ENCODE measurements at places on chromosomes 5 and 9. TPM values are rescaled to one million over a fixed set of nuclear protein-coding genes. Genes with fewer than 3 reads are reported as not detected.

GRCh38 chr9:112502175-112502946, 15.7 kb downstream of the KIAA1958 start:
- no peak for DNase-seq

DNA sequence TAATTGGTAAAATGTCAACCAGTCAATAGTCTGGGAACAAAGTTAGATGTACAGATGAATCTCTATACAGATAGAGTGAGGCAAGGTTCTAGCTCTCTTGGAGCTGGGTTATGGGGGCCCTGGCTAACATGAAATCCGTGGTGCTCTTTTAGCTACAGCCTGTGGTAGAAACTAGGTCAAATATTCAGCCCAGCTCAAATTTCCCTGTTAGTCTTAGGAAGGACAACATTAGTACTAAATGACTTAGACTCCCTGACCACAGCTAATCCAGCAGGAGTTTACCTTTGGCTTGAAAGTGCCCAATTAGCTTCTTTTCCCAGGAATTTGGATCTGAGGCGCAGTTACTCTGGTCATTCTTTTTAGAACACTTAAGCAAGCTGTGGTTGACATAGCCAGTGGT, 170.5 kb downstream of the DMRTA1 start:
- no peak for DNase-seq

DNA sequence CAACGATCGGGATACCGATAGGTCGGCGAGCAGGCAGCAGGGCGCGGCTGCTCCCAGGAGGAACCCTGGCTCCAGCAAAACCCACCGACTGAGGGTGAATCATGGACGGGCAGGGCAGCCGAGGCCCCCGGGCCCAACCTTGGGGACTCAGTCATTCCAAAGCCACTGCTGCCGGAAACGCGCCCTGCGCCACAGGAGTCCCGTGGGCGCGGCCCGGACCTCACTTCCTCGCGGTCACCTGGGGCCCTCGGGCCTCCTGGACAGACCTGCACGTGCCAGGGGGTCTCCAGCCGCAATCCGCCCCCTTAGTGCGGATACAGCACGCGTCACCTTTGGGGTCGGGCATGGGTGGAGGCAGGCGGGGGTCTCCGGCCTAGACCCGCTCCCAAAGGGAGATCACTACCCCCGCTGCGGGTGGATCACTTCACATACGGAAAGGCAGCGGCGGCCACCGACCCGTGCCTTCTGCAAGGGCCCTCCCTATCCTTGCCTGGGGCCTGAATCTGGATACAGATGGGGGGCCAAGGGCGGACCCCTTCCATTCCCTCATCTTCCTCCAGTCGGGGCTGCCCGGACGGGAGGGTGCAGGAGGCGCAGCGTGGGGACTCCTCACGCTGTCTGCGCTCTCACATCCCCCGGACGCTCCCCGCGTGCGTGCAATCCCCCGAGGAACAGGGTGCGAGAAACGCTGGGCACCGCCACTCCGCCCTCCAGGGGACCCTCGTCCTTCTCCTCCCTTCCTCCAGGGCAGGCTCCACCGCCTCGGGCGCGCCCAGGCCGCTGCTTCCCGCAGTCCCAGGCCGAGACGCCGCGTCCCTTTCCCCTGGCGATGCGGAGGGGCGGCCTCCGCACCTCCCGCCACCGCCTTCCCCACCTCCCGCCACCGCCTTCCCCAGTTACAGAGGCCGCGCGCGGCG, 586 bp downstream of the TXN start:
- DNase-seq = peak; percentile 78

The MARCOL gene
- total RNA-seq = not detected

- no peak for DNase-seq
Observed at GRCh38 chr5:128574041-128574440, 36.0 kb upstream of the FBN2 start.

- DNase-seq = no peak
Observed at GRCh38 chr9:38272710-38273109, 119.8 kb upstream of the ALDH1B1 start.

DNA sequence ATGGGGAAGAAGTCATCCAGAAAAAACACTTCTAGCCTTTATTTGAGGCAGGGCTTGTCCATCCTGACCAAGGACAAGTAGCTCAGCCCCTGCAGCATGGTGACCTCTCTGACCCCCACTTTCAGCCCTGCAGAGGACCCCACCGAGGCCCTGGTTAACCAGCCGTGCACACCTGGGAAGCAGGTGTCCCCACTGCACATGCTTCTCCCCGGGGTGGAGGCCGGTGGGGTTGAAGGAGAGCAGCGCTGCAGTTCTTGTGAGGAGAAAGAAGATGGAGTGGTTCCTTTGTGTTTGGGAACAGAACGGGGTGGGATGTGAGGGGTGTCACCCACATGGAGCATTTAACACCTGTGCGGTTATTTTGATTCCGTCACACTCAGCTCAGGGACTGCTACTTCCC, 21.1 kb upstream of the ZBTB34 start:
- DNase-seq = no peak

- DNase-seq = peak; percentile 92
Observed at GRCh38 chr9:33139421-33140228, 27.5 kb downstream of the B4GALT1 start.

All from Right ventricle myocardium superior (tissue), 1 donor.